ENCODE measurements at places on chromosomes 7 and 10. TPM values are rescaled to one million over a fixed set of nuclear protein-coding genes. Genes with fewer than 3 reads are reported as not detected.

The SPRN gene
- 0.28 TPM for total RNA-seq

The AMPH gene
- total RNA-seq: not detected

The TEX36 gene
- not detected for total RNA-seq

The CPN1 gene
- total RNA-seq: 0.21 TPM

The DDC gene
- total RNA-seq: 0.96 TPM

The EXOC4 gene
- 23.0 TPM for total RNA-seq

The ADIRF gene
- total RNA-seq: 0.21 TPM

The SPDYE16 gene
- not detected for total RNA-seq

The CLCN1 gene
- total RNA-seq: 0.06 TPM

The NKX2-3 gene
- 0.07 TPM for total RNA-seq

The ZNF92 gene
- 4.6 TPM for total RNA-seq

The LRGUK gene
- total RNA-seq: 0.35 TPM

The GALNT17 gene
- total RNA-seq: not detected

The FXYD4 gene
- not detected for total RNA-seq

The NPC1L1 gene
- 0.06 TPM for total RNA-seq

The ANKRD30A gene
- total RNA-seq: 0.88 TPM

The GIMAP5 gene
- total RNA-seq: not detected

The SPAG6 gene
- not detected for total RNA-seq

The OR2A5 gene
- total RNA-seq: not detected

The HOXA6 gene
- 2.1 TPM for total RNA-seq

The VOPP1 gene
- total RNA-seq: 86.4 TPM

The SORBS1 gene
- 0.69 TPM for total RNA-seq

The ELAPOR2 gene
- 0.06 TPM for total RNA-seq

The PSAP gene
- total RNA-seq: 978 TPM

The NACAD gene
- 0.29 TPM for total RNA-seq

The CNNM1 gene
- 23.8 TPM for total RNA-seq

The AZGP1 gene
- not detected for total RNA-seq

The ARMC3 gene
- total RNA-seq: 0.45 TPM

The C10orf95 gene
- 0.09 TPM for total RNA-seq

The TRDMT1 gene
- 4.0 TPM for total RNA-seq

The NPVF gene
- not detected for total RNA-seq

The OR6B1 gene
- total RNA-seq: not detected

The GJD4 gene
- total RNA-seq: not detected

The TMEM236 gene
- 0.07 TPM for total RNA-seq

The NEUROD6 gene
- not detected for total RNA-seq

The SLC12A9 gene
- 15.7 TPM for total RNA-seq

The ST8SIA6 gene
- 0.08 TPM for total RNA-seq

The SMARCD3 gene
- total RNA-seq: 10.6 TPM

The SERPINE1 gene
- 933 TPM for total RNA-seq

The SLC18A3 gene
- total RNA-seq: not detected

The GCK gene
- total RNA-seq: not detected

The NRP1 gene
- total RNA-seq: 84.8 TPM

The IL6 gene
- 4.6 TPM for total RNA-seq

Measured in A549 treated with RU486 at 1 μM for 4 hours (cell line).